ENCODE measurements at places on chromosomes 12 and 14.

- no peak for DNase-seq
These were observed 147.6 kb downstream of the RIMBP2 start for GRCh38 chr12:130568501-130568900.

- no peak for DNase-seq
These were observed 129.2 kb upstream of the EVL start for GRCh38 chr14:99936056-99936455.

DNA sequence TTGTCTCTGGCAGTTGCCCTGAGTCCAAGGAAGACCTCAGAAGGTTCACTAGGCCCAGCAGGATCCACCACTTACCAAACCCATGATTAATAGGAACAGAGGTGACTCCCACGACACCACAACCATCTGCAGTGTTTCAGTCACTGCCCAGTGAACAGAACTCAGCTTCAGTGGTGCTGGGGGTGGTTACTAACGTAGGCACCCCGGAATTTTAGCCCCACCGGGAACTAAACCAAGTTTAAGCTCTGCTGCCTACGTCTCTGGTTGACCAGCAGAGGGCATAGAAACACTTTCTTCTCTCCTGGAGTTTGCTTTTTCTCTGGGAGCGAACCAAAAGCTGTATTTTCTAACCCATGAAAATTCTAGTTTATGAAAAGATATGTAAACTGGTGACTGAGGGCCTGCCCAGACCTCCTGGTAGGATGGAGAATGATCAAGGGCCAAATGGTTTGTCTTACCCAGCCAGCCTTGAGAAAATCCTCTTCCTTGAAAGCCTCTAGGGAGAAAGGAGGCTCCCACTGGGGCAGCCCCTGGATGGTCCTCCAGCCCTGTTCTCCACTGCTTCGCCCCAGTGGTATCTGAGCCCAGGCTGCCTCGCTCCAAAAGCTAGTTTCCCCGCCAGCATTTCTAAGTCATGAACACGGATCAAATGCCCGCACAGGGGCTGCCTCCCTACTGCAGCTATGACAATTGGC is 379.8 kb downstream of the DPF3 start:
- DNase-seq: no peak

DNA sequence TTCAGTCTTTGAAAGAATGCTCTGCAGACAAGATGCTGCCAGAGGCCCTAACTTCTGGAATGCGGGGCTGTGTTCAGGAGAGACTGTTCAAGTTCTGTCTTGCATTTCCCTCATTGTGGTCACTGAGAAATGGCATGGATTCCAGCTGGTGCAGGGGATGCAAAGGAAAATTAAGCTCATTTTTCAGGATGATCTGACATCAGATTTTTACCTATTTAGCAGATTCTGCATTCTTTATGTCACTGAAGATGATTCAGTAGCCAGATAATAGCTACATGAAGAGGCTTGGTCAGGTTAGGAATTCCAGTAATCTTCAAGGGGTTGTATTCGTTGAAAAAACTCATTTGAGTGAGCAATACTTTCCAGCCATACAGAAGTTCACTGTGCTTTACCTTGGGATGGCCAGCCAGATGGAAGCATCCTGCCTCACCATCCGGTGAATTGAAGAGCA is 16.1 kb upstream of the MFAP5 start:
- DNase-seq: no peak

DNA sequence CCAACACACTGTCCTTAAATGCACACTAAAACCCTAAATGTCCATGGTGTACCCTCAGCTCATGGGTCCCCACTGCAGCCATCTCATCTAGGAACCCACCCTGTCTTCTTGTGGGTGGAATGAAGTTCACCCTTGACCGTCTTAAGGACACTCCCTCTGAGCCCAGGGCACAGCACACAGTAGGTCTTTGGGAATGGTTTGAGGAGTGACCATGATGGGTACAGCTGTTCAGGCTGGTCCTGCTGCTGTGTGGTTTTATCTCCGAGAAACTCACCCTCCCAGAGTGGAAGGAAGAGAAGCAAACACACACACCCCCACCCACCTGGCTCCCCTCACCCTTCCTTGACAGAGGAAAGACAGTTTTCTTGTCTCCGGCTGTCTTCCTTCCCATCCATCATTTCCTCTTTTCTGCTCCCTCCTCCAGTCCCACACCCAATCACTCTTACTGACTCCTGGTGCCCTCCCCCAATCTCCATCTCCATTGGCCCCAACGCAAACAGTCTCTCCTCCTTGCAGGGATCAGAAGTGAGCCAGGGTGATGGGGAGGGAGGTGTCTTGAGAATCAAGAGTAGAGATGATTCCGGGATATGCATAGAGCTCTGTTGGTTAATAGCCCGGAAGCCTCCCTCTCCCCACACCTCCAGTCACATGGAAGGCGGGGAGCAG is 105.9 kb upstream of the LHX5 start:
- no peak for DNase-seq

DNA sequence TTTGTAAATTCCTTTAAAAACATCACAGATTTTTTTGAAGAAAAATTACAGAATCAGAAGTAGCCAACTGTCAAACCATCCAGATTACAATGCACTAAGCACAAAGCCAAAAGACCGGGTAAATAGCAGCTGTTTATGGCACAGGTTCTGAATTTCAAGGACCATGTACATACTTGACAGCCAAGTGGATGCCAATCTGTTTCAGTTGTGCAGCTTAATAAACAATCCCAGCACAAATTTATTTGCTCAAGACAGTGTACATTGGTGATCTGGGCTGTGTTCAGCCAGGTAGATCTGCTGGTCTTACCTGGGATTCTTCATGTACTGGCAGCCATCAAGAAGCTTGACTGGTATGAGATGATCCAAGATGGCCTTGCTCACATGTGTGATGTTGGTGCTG is 229.8 kb upstream of the FLRT2 start:
- DNase-seq: no peak

GRCh38 chr14:21160061-21160610 is 4.3 kb upstream of the OR5AU1 start:
- no peak for DNase-seq

GRCh38 chr12:65918021-65918420 is 93.7 kb downstream of the HMGA2 start:
- DNase-seq: no peak

DNA sequence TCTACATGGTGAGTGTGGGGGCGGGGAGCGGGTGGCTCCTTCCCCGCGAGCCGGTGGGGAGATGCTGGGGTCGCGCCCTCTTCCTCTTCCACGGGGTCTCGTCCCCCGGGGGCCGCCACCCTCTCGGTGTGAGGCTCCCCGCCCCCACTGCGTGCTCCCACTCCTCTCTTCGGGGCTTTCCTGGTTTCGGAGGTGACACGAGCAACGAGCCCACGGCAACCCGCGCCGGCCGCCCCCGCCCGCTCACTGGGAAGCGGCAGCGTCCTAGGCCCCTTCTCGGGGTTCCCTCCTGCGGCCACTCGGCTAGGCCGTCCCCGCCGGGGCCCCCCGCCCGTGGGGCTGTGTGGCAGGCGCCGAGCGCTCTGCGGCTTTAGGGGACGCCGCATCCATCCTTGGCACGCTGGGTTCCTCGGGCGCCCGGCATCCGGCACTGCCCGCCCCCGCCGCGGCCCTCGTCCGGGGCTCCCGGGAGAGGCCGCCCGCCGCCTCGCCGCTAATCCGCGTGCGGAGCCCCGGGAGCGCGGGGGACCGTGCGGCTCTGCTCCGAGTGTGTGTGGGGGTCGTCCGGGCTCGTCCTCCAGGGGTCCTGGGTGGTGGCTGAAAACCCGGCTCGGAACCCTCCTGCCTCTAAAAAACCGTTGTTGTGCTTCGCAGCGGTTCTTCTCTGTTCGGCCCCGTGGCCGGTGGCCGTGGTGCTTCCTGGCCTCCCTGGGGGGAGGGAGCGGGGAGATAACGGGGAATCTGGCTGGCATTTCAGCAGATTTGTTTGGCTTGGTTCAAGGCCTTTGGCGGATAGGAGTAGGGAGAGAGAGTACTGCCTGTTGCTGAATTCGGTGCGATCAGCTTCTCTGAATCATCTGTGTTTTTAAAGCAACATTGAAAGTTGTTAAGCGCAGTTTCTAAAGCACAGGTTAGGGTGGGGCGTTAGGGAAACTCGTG is 1.0 kb downstream of the PCNX1 start:
- DNase-seq: no peak

DNA sequence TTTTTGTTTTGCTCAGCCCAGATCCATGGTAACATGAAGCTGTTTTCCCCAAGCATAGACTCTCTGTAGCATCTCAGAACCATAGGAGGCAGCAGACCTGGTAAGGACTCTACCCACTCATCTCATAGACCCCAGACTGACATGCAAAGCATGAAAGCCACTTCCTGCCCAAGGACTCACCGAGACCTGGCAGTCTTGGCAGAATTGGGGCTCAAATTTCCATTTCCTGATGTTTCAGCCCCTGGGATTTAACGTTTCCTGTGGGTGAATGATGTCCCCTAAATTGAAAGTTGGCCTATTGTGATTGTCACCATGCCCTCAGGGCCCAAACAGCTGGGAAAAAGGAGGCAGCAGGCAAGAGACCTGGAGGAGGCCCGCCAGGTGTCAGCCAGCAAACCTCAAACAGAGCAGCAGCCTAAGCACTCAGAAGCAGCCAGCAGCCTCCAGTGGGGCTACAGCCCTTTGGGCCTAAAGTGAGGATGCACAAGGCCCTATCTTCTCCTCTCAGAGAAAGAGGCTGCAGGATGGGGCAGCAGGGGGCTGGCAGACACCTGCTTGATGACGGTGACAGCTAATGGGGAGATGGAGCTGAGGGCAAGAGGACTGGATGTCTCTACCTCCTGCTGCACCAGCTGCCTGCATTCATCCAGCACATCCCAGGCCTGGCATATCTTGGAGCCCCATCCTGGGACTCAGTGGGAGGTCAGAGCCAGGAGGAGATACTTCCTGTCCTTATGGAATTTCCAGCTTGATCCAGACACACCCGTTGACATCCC is 8.5 kb downstream of the KRT85 start:
- DNase-seq: no peak

DNA sequence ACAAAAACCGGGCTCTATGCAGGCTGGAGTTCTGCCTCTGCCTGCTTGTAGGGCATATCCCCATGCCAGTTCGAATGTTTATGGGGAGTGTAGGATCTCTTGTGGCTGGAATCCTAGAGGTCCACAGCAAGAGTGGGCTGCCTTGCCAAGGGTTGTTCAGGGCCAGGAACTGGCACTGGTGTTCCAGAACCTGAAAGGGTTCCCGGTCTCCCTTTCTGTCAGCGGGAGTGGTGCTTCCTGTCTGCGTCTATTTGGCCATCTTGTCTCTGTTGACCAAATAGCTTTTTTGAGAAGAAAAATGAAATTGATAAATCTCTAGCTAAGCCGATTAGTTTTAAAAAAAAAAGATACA is 17.8 kb downstream of the OLR1 start:
- DNase-seq: no peak

DNA sequence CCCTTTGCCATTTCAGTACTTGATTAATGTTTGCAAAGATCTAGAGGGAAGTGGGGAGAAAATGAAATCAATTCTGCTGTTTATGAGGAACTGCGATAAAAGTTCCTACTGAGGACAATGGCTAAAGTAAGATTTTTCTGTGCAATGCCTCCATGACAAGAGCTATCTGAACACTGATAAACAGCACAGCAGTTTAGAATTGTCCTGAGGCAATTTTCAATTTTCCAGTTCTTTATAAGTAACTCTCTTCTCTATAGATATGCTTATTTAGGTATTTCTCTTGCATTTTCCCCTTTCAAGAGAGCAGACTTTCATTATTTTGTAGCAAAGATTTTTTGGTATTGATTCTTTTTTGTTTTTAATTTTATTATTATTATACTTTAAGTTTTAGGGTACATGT is 34.6 kb upstream of the TMTC2 start:
- no peak for DNase-seq

GRCh38 chr14:71682337-71682736 is 249.9 kb upstream of the RGS6 start:
- DNase-seq: no peak

DNA sequence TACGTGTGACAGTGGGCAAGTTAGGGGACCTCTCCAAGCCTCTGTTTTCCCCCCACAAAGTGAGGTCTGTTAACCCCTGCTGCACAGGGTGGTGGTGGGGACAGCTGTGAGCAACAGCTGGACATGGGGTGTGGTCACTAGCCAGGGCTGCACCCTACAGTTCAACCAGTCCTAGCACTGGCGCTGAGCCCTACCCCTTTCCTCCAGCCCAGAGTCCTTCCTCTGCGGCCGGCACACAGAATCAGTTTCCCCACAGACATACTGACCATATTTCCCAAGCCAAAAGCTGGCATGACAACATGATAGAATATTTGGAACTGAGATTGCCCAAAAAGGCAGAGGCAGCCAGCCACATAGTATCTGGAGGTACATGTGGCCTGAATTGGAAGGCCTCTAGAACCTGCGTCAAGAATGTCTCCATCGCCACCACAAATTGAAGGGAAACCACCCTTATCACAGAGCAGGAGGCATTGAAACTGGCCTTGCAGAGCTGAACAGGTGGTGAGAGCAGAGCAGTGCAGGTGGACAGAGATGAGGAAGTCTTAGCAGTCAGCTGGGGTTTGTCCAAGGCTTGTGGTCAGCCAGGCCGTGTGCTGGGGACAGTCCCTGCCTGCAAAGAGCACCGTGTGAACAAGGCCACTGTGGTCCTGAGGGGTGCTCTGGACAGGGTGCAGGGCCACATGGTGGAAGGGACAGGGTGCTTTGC is 21.2 kb downstream of the DEGS2 start:
- no peak for DNase-seq

DNA sequence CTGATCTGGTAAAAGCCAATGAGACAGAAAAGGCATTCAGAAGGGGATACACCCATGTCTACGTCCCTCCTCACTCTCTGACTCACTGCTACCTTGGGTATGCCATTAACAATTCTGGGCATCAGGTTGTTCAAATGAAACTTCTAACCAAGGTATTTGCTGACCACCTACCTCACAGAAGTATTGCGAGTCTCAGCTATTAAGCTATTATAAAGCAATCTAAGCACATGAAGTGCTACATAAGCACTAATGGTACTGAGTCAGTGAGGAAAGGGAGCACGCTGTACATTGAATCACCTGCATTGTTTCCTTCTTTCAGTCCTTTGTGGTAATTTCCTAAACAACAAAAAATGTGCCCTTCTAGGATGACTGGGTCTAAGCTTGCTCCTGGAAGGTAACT is 62.8 kb upstream of the CCDC91 start:
- no peak for DNase-seq

- DNase-seq: no peak
These were observed 10.7 kb upstream of the FKBP4 start for GRCh38 chr12:2783936-2784600.

DNA sequence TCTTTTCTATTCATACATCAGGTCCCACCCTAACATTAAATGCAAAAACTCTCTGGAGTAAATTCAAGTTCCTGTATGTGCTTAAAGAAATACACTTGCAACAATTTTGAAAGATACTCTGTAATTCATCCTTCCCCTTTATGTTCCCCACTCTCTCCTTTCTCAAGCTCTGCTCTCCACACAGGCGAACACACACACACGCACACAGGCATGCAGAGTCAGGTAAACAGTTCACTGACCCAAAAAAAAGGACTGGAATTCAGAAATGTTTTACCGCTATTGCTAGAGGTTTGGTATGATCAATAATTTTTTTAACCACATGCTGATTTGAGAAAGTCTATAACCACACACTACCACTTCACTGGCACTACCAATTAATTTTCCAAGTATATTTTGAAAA is 152.4 kb upstream of the TMCC3 start:
- no peak for DNase-seq

All from esophagus squamous epithelium (tissue), 5 donors.